ENCODE measurements at places on chromosomes 16 and 17.

DNA sequence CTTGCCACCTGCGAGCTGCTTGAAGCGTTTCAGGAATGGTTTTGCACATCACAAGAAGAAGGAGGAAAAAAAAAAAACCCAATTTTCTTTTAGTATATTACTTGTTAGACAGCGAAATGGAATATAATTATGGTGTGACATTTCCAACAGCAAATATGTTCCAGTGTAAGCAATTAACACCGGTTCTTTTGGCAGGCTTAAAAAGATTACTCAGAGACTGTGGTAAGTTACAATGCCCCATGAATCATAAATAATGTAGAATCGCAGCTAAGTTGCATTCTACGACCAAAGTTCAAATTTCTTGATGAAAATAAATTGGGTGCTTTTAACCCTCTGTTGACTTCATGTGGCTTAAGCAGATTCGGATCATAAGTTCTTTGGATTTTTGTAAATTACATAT is 245.2 kb downstream of the XYLT1 start:
- DNase-seq, result no peak

GRCh38 chr17:74779501-74779900 is 3.4 kb upstream of the NAT9 start:
- no peak for DNase-seq

DNA sequence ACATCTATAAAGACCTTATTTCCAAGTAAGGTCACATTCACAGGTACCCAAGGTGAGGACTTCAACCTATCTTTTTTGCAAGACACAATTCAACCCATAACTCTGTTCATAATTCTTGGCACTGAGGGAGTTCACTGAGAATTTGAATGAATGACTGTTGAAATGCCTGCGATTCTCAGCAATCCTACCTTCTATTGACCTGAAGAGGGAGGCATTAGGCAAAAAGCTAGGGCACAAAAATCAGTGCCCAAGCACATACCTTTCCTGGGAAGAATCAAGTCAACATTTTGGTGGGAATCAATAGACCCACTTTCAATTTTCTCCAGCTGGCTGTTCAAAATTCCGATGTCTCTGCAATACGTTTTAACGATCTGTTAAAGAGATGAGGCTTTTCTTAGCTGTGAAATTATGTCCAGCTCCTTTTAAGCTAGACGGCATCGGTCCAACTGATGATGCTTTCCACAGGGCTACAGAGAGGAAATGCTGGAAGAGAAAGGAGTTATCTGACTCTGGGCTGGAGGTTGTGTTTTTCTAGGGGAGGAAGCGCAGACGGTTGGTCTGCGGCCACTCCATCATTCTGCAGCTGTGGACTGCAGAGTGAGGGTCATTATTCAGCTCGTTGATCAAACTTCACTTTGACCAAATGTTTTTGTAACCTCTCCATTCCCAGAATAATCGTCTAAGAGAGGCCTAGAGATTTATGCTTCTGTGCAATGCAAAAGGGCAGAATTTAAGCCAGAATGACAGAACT is 25.2 kb downstream of the BCO1 start:
- no peak for DNase-seq

DNA sequence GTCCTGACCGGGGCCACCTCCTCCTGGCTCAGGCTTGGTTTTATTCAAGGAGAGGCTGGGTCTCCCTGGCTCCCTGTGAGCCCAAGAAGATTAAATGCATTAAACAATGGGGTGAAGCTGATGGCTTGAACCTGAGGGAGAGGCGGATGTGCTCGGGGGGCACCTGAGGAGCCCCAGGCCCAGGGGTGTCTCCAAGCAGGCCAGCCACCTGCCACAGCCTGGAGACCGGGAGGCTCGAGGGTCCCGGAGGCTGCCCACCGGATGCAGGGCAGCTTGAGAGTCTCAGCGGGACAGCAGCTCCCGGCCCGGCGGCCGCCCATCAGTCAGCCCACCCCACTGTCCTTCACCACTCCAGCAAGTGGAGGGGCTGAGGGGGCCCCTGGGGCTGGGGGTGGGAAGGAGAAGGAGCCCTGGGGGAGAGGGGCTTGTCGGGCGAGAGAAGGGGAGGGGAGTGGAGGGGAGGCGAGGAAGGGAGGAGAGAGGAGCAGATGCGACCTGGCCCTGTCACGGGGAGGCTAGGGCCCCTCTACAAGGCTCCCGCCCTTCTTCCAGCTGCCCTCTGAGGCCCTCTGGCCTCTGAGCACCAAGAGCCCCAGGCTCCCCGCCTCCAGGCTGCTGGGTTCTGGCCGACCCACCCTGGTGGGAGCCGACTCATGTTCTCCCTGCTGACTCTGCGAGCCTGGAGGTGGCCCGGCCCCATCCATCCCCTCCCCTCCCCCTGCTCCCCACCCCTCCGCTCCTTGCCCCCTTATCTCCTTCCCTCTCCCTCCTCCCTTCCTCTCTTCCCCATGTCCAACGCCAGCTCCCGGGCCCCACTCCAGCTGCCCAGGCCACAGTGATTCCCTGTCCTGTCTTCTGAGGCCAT is 13.2 kb downstream of the CD7 start:
- no peak for DNase-seq

DNA sequence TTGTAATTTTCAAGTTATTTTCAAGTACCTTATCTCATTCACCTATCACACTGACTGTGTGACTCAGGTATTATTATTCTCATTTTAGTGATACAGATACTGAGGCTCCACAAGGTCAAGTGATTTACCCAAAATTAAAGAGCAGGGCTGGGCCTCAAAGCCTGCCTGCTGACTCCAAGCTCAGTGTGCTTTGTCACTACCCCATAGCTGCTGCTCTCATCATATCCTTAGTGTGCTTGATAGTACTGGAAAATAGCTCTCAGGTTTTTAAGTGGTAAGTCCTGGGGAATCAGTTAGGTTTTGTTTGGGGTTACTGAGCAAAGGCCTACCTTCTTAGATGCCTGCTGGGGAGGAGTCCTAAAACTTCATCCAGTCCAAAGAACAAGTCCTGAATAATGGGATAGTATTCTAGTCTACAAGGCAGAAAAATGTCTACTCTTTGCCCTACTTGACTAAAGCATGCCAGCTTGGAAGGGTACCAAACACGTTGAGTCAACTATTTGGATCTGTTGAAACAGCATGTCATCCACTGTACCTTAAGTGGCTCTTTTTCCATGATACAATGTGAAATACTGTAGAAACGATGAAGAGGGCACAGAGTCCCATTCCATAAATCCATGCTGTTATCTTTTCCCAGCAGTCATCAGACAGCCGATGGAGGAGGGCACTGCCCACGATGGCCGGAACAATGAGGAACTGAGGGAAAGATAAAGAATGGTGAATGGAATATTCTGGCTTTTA is 10.7 kb downstream of the MMD start:
- no peak for DNase-seq

DNA sequence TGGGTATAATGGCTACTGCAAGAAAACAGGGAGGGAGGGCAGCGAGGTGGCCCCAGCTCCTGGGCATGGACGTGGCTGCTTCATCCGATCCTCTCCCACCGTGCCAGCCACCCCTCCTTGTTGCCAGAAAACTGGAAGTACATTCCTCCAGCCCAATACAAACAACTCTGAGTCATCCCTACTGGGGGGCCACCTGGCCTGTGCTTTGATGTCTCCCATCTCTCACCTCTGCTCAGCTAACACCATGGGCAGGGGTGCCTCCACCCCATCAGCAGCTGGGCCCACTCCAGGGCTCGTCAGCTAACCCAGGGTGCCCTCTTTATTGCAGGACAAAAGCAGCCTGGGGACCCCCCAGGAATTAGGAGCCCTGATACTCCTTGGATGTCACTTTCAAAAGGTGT is 2.0 kb downstream of the RHBDF2 start:
- no peak for DNase-seq

- no peak for DNase-seq
Measured at GRCh38 chr17:44147812-44148211, 6.1 kb downstream of the HROB start.
